ENCODE measurements at places on chromosomes 16 and 17.

DNA sequence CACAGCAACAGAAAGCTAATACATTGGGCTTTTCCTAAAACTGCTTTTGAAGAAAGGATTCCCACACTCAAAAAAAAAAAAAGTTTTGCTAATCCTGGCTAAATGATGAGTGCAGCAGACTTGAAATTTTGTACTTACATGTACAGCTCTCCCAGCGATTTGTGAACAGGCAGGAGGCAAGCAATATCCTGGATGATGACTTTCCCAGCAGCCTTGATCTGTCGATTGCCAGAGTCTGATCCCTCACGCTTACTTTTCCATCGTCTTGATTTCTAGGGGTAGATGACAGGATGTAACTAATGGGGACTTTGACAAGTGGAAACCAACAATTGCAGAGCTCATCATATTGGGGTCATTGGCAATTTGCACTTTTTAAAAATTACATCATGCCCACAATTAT, 91.4 kb downstream of the WDR59 start:
- no peak for DNase-seq

GRCh38 chr16:21164521-21165168, 6.2 kb downstream of the LDAF1 start:
- no peak for DNase-seq

GRCh38 chr17:72460711-72461110, 339.9 kb downstream of the SOX9 start:
- no peak for DNase-seq

- DNase-seq = no peak
Measured at GRCh38 chr17:78724999-78725398, 57.1 kb downstream of the CYTH1 start.

DNA sequence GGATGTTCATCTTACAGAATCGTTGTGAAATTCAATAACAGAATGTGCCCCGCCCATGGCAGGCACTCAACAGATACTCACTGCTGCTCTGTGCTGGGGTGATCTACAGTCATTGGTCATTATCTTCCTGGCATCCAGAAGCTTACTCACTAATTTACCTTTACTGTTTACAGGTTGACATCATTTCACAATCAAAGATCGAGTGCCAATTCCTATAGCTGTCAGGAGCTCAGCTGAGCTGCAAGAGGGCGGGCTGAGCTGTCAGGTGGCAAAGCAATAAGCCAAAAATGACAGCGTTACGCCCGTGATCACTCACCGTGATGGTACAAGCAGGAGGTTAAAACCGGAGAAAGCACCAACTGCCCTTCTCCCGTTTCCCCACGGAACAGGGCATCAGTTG, 51.2 kb downstream of the LITAF start:
- DNase-seq = no peak

GRCh38 chr16:17098685-17099084, 372.1 kb downstream of the XYLT1 start:
- DNase-seq = no peak

- peak; percentile 26 for DNase-seq
Measured at GRCh38 chr17:63930951-63931575, 1.1 kb downstream of the CD79B start.

- no peak for DNase-seq
Measured at GRCh38 chr17:55410722-55411462, 10.7 kb downstream of the MMD start.

- no peak for DNase-seq
Measured at GRCh38 chr17:82367724-82368524, 3.6 kb upstream of the UTS2R start.

All from RPMI8226 (cell line).